ENCODE measurements at places on chromosomes 1 and 21.

DNA sequence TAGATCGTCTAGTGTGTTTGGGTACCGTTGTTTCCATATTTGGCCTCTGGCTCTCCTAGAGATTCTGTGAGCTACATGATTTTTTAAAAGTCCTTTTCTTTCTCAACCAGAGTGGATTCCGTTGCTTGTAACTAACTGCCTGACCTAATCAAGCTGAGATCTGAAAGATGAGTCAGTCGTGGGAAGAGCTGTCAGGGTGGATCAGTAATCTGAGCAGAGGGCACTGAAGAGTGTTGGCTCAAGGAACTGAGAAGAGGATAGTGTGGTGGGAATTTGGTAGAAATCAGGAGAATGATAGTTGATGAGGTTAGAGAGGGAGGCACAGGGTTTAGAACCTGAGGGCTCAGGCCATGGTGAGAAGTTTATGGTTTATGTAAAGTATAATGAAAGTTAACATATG is 52.2 kb downstream of the TRAF5 start:
- DNase-seq = peak; percentile 85

DNA sequence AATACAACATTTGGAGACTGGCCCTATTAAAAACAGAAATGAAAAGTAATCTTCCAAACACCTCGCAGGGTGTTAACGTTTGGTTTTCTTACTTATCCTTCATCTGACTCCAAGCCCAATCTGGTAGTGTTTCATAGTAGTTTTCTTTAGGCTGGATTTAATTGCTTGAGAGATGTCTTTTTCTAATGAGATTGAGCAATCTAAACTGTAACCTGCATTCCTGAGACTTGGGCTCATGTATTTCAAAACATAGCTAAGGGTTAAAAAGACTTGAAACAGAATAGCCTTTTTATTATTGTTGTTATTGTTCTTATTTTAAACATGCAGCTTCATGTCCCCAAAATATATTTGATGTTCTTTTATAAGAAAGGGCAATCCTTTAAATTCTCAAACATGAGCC is 278.9 kb downstream of the TGFB2 start:
- DNase-seq = peak; percentile 15

DNA sequence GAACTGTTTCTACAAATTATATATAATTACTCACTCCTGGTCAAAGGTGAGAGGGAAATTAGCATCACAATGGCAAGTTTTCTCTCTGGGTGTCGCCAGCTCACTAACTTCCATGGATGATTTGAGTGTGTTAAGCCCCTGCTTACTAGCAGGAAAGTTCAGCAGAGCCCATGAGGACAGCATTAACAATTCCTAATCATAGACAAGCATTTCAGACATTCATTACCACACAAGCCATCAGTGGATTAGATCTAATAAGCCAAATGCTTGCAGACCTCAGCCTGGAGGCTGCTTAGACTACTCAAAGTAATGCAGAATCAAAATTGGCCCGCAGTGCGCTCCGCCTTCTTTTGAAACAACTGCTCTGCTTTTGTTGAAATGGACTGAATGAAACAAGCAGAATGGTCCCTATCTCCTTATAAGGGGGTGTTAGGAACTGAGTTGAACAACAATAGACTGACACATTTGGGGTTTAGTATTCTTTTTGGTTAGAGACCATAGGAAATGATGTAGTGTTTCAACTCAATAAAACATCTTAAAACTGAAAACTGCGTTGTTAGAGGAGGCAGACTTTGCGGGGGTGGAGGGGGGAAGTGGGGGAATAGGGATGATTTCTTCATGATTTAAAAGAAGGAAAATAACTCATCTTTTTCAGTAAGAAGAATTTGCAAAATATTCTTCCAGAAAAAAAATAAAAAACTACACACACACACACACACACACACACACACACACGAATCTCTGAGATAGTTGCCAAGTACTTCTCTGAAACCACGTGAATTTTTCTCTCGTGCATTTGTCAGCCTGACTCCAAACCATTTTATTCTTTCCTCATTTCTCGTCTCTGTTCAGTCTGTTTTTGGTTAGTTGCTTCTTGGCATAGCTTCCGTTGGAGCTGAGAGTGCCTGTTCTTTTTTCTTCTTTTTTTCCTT is 54.6 kb downstream of the GORAB start:
- peak; percentile 68 for DNase-seq

- no peak for DNase-seq
These were observed 42.4 kb downstream of the TRIM11 start for GRCh38 chr1:228364068-228364705.

DNA sequence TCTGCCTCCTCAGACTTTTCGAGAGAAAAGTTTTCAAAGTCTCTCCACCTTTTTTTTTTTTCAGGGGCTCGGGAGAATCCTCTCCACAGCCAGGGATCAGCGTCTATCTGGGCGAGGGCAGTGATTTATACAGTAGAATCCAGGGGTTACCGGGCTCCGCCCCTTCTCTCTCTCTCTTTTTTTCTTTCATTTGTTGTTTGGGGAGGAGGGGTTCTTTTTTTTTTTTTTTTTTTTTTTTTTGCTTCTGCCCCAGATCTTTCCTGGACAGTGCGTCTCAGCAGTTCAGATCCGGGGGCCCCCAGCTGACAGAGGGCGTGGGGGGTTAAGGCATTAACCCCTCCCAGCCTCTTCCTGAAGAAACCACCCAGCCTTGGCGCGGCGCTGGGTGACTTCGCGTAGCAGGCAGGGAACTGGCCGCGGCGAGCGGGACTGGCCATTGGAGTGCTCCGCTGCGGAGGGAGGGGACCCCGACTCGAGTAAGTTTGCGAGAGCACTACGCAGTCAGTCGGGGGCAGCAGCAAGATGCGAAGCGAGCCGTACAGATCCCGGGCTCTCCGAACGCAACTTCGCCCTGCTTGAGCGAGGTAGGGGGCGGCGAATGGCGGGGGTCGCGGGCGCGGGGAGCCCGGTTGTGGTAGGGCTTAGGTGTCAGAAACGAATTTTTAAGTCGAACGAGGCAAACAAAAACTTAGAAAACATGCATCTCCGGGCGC is at the start of gene S1PR1:
Gene S1PR1, plus strand, starts transcription at position 504 of the 713 bp plus-strand sequence. CDS start 1,966 bp downstream, outside the sequence.
- DNase-seq = peak; percentile 76

GRCh38 chr1:12167493-12168429 is 970 bp downstream of the TNFRSF1B start:
- no peak for DNase-seq

DNA sequence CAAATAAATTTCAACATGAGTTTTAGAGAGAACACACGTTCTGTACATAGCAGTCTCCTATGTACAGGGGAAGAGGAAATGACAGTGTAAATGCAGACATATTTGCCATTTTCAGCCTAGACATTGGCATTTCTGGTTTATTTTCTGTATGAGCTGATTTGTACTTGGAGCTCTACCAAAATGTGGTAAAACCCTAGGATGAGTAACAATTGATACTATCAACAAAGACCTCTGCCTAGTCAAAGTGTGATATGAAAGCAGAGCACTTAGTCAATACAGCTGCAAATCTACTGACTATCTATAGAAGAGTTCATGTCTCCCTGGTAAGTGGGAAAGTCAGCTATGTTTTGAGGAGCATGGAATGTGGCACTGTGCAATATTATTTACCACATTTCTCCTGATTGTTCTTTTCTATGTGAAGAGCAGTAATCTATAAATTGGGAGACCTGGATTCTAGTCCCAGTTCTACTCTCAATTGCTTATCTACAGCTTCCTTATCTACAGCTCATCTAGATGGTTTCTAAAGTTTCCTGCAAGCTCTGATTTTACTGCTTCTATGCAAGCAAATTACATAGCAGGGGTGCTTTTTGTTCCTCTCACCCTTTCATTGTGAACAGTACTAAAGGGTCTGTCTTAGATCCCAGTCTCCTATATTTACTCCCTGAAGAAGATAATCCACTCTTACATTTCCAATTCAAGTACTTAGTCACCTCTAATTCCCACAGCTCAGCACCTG is 334.2 kb downstream of the NTNG1 start:
- DNase-seq = no peak

DNA sequence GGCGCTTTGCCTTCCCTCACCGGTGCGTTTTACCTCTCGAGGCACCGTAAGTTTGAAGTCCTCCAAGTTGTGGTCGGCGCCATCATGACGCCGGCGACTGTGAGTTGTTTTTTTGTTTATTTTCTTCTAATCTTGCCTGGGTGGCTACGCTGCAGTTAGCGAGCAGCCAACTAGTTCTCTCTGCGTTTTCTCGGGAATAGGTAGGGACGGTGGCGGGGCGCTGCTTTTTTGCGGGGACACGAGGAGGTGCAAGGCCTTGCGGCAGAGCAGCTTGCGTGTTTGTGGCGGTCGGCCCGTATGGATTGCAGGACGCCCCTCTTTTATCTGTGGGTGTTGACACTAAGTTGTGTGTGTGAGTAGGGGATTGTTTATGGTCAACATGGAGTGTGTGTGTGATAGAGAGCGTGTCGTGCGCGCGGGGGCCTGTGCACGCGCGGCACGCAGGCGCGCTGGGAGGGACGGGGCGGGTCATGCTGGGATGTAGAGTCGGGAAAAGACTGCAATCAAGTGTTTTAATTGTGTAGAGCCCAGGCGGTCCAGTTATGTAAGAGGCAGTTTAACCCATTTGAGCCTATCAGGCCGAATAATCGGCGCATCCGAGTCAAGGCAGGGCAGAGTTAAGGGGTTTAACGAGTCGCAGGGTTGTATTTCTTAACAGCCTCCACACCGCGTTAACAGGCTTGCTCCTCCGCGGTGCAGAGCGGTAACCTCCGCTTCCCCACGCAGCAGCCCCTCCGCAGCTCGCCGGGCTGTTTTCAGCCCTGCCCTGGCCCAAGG is 1.2 kb upstream of the NEGR1 start:
- peak; percentile 80 for DNase-seq

DNA sequence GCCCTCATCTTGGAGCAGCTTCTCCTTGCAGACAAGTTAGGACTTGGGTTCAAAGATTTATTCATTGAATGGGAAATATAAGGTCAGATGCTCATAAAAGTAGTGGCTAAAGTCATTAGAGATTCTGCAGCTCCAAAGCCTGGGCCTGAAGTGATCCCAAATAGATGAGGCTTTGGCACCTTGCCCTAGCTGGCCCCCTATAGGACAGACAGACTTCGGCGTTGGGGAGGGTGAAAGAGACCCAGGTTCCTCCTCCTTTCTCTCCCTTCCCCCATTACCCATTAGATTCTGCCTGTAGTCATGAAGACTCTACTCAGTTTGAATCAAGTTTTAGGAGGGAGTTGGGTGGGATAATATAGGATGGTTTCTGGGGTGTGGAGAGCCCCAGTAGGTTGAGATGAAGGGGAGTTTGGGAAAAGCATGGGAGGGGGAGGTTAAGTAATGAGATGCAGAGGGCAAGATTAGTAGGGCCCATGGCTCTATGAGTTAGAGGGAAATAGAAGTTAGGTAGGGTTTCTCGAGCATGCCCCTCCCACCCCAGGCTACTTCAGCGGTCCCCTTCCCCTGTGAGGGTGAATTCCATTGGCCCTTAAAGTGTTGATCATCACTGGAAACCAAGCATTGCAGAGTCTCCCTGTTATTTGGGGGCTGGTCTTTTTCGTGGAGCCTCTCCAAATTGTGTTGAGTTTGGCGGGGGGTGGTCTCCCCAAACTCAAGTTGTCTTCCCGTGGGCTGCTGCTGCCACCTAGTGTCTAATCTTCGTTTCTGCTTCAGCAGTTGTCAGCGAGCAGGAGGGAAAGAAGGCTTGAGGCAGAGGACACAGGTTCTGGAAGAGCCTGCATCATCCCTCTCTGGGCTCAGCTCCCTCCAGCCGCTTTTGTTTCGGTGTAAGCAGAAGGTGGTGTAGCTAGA is 2.1 kb upstream of the AHDC1 start:
- peak; percentile 67 for DNase-seq

DNA sequence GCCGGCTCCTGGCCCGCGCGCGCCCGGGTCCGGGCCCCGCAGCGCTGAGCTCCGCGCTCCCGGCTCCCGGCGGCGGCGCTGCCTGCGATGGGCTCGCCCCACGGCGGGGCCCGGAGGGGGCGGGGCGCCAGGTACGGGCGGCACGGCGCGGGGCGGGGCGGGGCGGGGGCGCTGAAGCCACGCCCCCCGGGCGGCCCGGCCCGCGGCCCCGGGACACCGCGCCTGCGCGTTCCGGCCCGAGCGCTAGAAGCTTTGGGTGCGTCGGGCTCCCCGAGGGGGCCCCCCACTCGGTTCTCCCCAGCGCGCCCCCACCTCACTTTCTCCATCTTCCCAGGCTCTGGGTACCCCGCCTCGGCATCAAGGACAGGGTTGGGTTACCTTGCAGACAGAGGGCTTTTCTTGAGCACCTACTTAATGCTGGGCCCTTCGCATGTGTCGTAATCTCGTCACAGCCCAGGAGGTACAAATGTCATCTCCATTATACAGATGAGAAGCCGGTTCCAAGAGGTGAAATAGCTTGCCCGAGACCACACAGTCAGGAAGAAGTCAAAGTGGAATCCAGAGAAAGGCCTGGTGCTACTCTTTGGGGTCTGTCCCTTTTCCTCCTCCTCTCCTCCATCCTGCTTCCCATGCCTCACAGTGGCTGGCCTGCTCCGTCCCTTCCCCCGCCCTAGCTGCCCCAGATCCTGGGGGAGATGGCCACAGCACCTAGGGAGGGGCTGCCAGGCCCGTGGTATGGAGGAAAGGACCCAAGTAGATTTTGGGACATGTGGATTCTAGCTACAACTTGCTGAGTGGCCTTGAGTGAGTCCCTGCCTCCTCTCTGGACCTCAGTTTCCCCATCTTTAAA is 46.5 kb downstream of the RAP1GAP start:
- DNase-seq = peak; percentile 14

- no peak for DNase-seq
These were observed 69.0 kb downstream of the SIPA1L2 start for GRCh38 chr1:232560940-232561339.

- no peak for DNase-seq
These were observed 118.5 kb downstream of the EIF4G3 start for GRCh38 chr1:21058035-21058793.

- DNase-seq = no peak
These were observed 649.6 kb upstream of the PTBP2 start for GRCh38 chr1:96072021-96072420.

- no peak for DNase-seq
These were observed 55.5 kb downstream of the OLFML3 start for GRCh38 chr1:114034567-114035303.

DNA sequence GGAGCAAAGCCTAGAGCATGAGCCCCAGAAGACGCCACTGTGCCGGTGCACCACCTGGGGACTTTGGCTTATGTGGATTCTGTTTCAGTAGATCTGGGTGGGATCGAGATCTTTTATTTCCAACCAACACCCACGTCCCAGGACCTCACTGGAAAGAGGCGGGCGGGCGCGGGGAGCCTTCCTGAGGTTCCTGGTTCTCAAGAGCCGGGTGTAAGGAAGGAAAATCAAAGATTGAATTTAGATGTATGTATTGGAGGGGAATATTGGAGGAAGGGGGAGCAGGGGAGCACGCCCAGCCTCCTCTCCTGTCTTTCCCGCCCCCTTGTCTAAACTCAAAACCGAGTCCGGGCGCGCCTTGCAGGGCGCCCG is 6.2 kb upstream of the OLIG2 start:
- DNase-seq = no peak

GRCh38 chr1:230621324-230622030 is 20.8 kb upstream of the COG2 start:
- DNase-seq = no peak

- no peak for DNase-seq
These were observed 52.2 kb downstream of the RERE start for GRCh38 chr1:8765198-8765597.

DNA sequence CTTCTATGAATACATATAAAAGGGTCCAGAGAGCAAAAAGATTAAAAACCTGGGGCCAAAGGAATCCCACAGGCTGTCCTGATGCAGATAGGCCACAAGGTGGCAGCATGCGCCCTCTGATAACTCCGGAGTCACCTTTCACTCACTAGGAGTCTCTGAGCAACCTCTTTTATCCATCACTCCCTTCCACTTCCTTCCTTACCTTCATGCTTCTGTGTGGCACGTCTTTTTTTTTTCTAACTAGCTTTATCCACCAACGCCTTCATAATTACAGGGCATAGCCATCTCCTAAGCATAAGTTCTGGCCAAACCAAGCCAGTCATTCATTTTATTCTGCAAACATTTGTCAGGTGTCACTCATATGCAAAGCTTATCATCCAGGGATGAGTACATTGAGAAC is 3.9 kb upstream of the PGLYRP4 start:
- DNase-seq = peak; percentile 71
